ENCODE measurements at places on chromosomes 2 and 18.
A peak's percentile ranks its signal among the peaks of the same experiment; 100 is the strongest.

DNA sequence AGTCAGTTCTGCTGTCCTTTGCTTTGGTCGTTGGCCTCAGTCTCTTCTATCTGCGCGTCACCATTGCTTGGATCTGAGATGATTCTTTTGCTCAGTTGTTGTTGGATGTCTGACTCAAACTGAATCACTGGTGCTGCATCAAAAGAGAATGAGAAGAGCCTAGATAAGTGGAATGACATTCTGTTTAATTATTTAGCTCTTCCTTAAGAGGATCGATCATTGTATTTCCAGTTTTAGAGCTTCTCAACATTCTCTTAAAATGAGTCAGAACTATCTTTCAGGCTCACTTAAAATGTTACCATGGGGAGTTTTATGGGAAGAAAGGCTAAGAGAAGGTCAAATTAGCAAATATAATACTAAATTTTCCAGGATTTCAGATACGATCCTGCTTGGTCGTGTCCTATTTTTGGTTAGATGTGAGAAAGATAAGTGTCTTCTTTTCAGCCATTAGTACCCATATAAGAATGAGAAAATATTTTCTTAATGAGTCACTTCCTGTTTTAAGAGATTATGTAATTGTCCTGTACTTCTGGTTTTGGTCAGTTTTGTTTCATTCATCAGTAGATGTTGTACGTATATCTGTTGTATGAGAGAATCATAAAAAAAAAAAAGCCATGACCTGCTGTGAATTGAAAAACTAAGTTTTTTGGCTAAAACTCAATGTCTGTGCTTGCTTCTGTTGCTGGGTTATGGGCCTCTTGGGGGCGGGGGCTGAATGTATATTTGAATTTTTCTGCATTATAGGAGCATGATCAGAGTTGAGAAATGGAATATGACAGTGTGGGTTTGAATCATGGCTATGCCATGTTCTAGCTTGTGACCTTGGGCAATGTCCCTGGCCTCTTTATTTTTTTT, 31.6 kb upstream of the CASP10 start:
- DNase-seq: no peak

DNA sequence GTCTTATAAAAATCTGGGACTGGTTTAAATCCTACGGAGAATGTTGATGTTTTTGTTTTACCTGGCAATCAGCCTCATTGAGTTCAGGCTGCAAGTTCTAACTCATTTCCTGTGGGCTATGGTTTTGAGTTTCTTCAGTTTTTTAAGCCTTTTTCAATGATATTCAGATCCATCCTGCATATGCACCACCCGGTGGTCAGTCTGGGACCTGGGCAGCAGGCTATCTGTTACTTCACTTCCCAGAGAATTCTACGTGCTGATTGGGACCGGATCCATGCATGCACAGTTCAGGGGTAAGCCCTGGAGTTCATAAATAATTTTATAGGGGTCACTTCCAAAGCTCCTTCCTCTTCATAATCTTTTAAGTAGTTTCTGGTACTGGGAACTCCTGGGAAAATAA, 339.2 kb upstream of the HNRNPA3 start:
- DNase-seq: no peak

GRCh38 chr2:19299522-19299921, 58.9 kb downstream of the OSR1 start:
- no peak for DNase-seq

GRCh38 chr2:85213901-85214512, 80.8 kb downstream of the TCF7L1 start:
- DNase-seq: no peak

GRCh38 chr2:206442833-206443734, at the start of gene ADAM23:
ADAM23 (plus strand) TSS chr2:206443532; CDS start chr2:206443867, 335 bp downstream.
- peak; percentile 34 for DNase-seq
